ENCODE measurements at places on chromosomes 1 and 21.
A peak's percentile ranks its signal among the peaks of the same experiment; 100 is the strongest.

GRCh38 chr1:205811660-205812059 is 1.3 kb downstream of the SLC41A1 start:
- DNase-seq = no peak

GRCh38 chr1:242886137-242886536 is 361.6 kb upstream of the PLD5 start:
- no peak for DNase-seq

GRCh38 chr1:8165595-8166360 is 139.7 kb upstream of the ERRFI1 start:
- DNase-seq = peak; percentile 27

DNA sequence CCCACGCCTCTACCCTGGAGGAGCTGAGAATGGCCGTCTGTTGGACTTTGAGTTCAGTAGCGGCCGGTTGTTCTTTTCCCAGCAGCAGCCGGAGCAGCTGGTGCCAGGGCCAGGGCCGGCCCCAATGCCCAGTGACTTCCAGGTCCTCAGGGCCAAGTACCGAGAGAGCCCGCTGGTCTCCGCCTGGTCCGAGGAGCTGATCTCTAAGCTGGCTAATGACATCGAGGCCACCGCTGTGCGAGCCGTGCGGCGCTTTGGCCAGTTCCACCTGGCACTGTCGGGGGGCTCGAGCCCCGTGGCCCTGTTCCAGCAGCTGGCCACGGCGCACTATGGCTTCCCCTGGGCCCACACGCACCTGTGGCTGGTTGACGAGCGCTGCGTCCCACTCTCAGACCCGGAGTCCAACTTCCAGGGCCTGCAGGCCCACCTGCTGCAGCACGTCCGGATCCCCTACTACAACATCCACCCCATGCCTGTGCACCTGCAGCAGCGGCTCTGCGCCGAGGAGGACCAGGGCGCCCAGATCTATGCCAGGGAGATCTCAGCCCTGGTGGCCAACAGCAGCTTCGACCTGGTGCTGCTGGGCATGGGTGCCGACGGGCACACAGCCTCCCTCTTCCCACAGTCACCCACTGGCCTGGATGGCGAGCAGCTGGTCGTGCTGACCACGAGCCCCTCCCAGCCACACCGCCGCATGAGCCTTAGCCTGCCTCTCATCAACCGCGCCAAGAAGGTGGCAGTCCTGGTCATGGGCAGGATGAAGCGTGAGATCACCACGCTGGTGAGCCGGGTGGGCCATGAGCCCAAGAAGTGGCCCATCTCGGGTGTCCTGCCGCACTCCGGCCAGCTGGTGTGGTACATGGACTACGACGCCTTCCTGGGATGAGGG is 28.5 kb upstream of the SPSB1 start:
- DNase-seq = no peak

All from T47D (cell line).